ENCODE measurements at places on chromosomes 11 and 22.

- no peak for DNase-seq
These were observed 1.7 kb upstream of the RCOR2 start for GRCh38 chr11:63918507-63919191.

- no peak for DNase-seq
These were observed 11.0 kb downstream of the POU2AF3 start for GRCh38 chr11:111309215-111309915.

DNA sequence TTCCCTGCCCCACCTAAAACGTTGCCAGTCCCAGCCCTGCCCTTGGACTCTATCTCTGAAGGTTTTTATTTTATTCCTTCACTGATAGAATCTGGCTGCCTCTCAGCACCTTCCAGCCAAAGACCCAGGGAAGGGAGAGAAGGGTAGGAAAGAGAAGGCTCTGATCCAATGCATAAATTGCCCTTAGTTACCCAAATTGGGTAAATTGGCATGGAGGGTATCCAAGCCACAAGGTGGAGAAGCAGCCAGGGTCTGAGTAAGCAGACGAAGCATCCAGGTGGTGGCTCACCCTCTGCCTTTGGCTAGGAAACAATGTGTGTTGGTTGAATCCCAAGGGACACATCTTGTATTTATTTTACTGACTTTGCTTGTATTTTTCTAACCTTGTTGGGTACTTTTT is 89.0 kb downstream of the FEZ1 start:
- DNase-seq = no peak

GRCh38 chr11:65305501-65306268 is 9.0 kb upstream of the CDC42EP2 start:
- no peak for DNase-seq

DNA sequence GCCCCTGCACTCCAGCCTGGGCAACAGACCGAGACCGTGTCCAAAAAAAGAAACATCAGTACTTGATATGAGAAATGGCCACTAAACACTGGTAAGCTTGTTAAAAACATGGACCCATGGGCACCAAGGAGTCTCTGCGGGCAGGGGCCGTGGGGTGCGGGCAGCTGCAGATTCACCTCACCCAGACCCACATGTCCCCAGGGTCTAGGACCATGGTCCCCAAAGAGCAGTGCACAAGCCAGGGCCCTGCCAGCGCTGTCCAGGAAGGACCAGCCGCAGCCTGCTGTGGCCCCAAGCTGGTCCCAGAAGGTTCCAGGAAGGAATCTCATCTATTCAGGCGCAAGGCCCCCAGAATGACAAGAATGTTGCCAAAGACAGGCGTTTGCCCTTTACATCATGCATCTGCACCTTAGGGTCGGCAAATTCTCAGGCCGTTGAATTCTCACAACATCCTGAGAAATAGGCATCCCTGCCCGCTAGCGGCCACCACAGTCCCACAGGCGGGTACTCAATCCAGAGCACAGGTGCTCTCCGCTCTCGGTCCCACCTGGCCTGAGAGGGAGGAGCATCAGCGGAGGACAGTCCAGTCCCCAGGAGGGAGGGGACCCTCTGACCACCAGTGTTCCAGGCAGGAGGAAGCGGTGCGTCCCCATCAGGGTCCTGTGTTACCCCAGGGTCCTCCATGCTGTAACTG is 9.5 kb downstream of the YPEL1 start:
- DNase-seq = no peak

- no peak for DNase-seq
These were observed 212.7 kb upstream of the CADM1 start for GRCh38 chr11:115716601-115717529.

GRCh38 chr11:79071190-79071589 is 369.6 kb downstream of the TENM4 start:
- DNase-seq = no peak

- no peak for DNase-seq
These were observed 2.5 kb downstream of the RASSF7 start for GRCh38 chr11:563066-563811.

GRCh38 chr22:48319321-48320047 is 1508.2 kb downstream of the BRD1 start:
- no peak for DNase-seq

DNA sequence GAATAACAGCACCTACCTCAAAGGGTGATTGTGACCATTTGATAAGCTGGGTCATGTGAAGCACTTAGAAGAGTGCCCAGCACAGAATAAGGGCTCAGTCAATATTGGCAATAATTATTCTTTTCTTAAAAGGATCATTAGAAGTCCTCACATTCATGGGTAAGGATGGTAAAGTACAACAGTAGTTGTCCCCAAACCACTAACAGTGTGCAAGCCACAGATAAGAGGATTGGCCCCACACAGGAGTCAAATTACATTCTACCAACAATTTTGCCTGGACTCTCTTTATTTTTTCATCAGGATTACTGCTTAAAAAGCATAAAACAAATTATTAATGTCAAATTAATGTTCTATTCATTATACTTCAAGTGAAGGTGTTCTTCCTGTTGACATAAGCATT is 271.5 kb upstream of the PDGFD start:
- no peak for DNase-seq

- DNase-seq = peak; percentile 40
These were observed 3.7 kb downstream of the SLC39A13 start for GRCh38 chr11:47411884-47412746.

GRCh38 chr11:122922893-122923292 is 40.3 kb downstream of the JHY start:
- DNase-seq = no peak

GRCh38 chr11:79110321-79110720 is 330.5 kb downstream of the TENM4 start:
- DNase-seq = no peak

DNA sequence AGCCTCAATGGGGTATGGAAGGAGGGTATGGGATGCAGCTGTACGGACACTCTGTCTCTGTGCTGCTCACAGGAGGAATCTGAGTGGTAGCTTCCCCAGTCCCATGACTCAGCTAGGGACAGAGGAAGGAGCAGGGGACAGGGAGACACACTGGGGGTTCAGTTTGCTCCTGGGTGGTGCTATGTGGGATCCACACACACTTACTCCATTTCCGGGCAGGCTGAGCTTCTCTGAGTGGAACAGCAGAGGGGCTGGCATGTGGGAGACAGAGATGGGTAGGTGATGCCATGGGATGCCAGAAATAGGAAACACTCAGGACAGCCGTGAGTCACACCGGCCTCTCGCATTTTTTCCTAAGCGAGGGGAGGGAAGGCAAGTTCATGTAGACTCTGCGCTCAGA is 59.2 kb upstream of the KIRREL3 start:
- no peak for DNase-seq

DNA sequence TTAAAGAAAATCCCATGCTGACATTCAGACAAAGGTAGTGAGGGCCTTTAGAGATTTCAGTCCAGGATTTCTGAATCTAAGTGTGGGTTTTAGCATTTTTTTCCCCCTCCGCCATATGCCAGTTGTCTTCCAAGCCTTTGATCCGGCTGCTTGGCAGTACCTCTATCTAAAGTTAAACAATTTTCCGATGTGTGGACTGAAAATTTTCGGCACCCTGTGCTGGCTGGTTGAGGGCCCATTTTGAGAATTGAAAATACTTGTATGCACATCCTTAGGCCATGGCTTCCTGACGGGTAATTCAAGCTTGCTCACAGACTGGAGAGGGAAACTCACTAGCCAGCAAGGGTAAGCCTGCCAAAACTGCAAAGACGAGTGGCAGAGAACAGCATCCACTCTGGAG is 131.9 kb upstream of the NARS2 start:
- DNase-seq = no peak

- no peak for DNase-seq
These were observed 40.6 kb downstream of the MUC6 start for GRCh38 chr11:995752-996420.

DNA sequence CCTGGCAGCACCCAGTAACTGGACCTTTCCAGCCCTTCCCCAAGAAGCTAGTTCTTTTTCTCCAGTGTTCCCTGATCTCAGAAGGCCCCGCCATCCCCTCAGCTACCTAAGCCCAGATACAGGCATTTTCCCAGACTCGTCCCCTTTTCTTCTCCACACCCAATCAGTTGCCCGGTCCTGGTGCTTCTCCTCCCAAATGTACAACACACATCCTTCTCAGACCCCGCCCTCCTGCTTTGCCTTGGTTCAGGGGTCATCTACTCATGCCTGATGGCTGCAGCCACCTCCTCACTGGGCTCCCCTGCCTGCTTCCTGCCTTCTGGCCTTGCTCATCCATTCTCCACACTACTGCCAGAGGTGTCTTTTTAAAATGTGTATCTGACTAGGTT is 6.5 kb downstream of the TKFC start:
- DNase-seq = no peak
